Activated CD4-positive, alpha-beta T cell treated with anti-CD3 and anti-CD28 coated beads, Interleukin-2, amount 10 ng/mL, durations not matched to agents 24 days and 14 days (primary cell): ENCODE measurements at places on chromosomes 11 and 22. TPM values are rescaled to one million over a fixed set of nuclear protein-coding genes. Genes with fewer than 3 reads are reported as not detected.

The TRIM51 gene
- not detected in 2 replicates for total RNA-seq

The CARD18 gene
- not detected in 2 replicates for total RNA-seq

The OVCH2 gene
- not detected in 2 replicates for total RNA-seq

The UQCC3 gene
- total RNA-seq: 8.6 and 9.4 TPM in 2 replicates

The NXPE1 gene
- not detected in 2 replicates for total RNA-seq

The LRRC75B gene
- total RNA-seq: 2.6 and 3.2 TPM in 2 replicates

The PHF21B gene
- 0.07 TPM in 2 replicates for total RNA-seq

The MS4A6E gene
- not detected in 2 replicates for total RNA-seq

The UCP3 gene
- total RNA-seq: 2.9 and 3.6 TPM in 2 replicates

The DHCR7 gene
- 112 and 116 TPM in 2 replicates for total RNA-seq

The OR8G5 gene
- total RNA-seq: not detected in 2 replicates

The PATZ1 gene
- 33.8 and 34.7 TPM in 2 replicates for total RNA-seq

The MLC1 gene
- not detected in 2 replicates for total RNA-seq

The OR5D18 gene
- not detected in 2 replicates for total RNA-seq

The MAJIN gene
- 0.71 TPM in 1 of 2 replicates, not detected in the other for total RNA-seq

The MAML2 gene
- total RNA-seq: 11.9 and 12.4 TPM in 2 replicates

The USP35 gene
- total RNA-seq: 10.4 and 13.1 TPM in 2 replicates

The KDM4E gene
- total RNA-seq: not detected in 2 replicates

The LARGE2 gene
- not detected in 2 replicates for total RNA-seq

The THRSP gene
- total RNA-seq: not detected in 2 replicates

The FGF3 gene
- total RNA-seq: not detected in 2 replicates

The WNT11 gene
- total RNA-seq: 0.69 and 1.2 TPM in 2 replicates

The TAF10 gene
- 140 and 141 TPM in 2 replicates for total RNA-seq

The GLYAT gene
- total RNA-seq: not detected in 2 replicates

The GTSE1 gene
- total RNA-seq: 37.6 and 40.8 TPM in 2 replicates

The MOGAT2 gene
- not detected in 2 replicates for total RNA-seq
